ENCODE measurements at places on chromosomes 1 and 21. TPM values are rescaled to one million over a fixed set of nuclear protein-coding genes. Genes with fewer than 3 reads are reported as not detected.

Gene OR2T11
- not detected for total RNA-seq

GRCh38 chr1:23864801-23865542 is 3.1 kb downstream of the FUCA1 start:
- no peak for DNase-seq
- no peak overlapping the region for H3K4me3 ChIP-seq
- H3K27ac ChIP-seq, result no peak overlapping the region
- peaks cover 20% of the 10 kb centered on the region for H3K4me1 ChIP-seq

- no peak overlapping the region for H3K27ac ChIP-seq
- no peaks in the 10 kb centered on the region for H3K4me1 ChIP-seq
- H3K36me3 ChIP-seq, result no peaks in the 10 kb centered on the region
- H3K27me3 ChIP-seq, result peaks cover 25% of the 10 kb centered on the region
- H3K4me3 ChIP-seq, result no peak overlapping the region
These were observed 217.5 kb downstream of the MATN1 start for GRCh38 chr1:30505853-30506252.

GRCh38 chr1:45623972-45624371 is at the start of gene CCDC17:
Gene CCDC17, minus strand, starts transcription at chr1:45624054. Its CDS starts 145 bp downstream, at chr1:45623909.
- no peak for DNase-seq
- no peaks in the 10 kb centered on the region for H3K27me3 ChIP-seq
- H3K4me1 ChIP-seq, result no peaks in the 10 kb centered on the region
- H3K27ac ChIP-seq, result no peak within 1 kb of the TSS

DNA sequence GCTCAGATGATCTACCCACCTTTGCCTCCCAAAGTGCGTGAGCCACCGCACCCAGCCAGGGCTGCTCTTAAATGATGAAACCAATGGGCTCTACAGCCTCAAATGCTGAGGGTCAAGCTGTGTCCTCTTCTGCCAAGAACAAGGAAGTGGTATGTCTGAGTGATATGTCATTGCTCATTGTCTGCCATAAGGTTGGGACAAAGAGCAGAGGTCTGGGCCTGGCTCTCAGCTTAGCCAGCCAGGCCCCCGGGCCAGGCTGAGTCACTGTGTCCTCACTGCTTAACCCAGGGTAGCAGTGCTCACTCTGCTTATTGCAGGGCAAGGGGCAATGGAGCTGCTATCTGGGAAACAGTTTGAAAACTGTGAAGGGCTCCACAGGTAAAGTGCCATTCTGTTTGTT is 8.3 kb upstream of the ETS2 start:
- H3K4me1 ChIP-seq, result peaks cover 19% of the 10 kb centered on the region
- no peaks in the 10 kb centered on the region for H3K27me3 ChIP-seq
- DNase-seq, result no peak
- H3K27ac ChIP-seq, result no peak overlapping the region

DNA sequence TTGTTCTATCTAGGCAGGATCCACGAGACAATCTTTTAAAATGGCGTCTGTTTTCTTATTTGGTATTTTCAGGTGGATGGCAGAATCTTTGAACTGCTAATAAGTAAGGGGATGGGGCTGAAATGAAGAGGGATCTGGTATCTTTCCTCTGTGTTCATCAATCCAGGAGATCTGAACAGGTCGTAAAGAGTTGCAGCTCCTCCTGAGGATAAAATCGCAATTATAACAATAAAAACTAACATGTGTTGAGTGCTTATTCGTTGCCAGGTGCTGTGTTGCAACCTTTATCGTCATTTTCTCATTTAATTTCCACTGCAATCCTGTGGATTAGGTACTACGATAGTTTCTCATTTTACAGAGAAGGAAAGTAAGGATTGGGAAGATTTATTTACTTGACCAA is 134.6 kb upstream of the DPYD start:
- no peak overlapping the region for H3K4me3 ChIP-seq
- H3K4me1 ChIP-seq, result peaks cover 21% of the 10 kb centered on the region
- H3K27me3 ChIP-seq, result no peaks in the 10 kb centered on the region
- H3K27ac ChIP-seq, result no peak overlapping the region
- DNase-seq, result no peak

GRCh38 chr1:203153989-203154821 is 21.4 kb downstream of the MYBPH start:
- H3K4me1 ChIP-seq, result peaks cover 24% of the 10 kb centered on the region
- H3K27ac ChIP-seq, result no peak overlapping the region
- peaks cover 7% of the 10 kb centered on the region for H3K36me3 ChIP-seq

- H3K27ac ChIP-seq, result peak overlapping the region; percentile 24
- H3K4me3 ChIP-seq, result no peak overlapping the region
- no peaks in the 10 kb centered on the region for H3K36me3 ChIP-seq
These were observed 3.1 kb downstream of the VPS26C start for GRCh38 chr21:37263827-37264600.

Gene CLDN19
- not detected for total RNA-seq

Gene SIK1
- total RNA-seq, result 60.7 TPM

Gene TGFB2
- total RNA-seq, result 237 TPM

Gene ZNF684
- 3.5 TPM for total RNA-seq
